H4 (cell line): ENCODE measurements at places on chromosomes 7 and 10.

GRCh38 chr10:28326516-28327490 lies 23.9 kb upstream of the MPP7 start:
- DNase-seq, result peak; percentile 70

DNA sequence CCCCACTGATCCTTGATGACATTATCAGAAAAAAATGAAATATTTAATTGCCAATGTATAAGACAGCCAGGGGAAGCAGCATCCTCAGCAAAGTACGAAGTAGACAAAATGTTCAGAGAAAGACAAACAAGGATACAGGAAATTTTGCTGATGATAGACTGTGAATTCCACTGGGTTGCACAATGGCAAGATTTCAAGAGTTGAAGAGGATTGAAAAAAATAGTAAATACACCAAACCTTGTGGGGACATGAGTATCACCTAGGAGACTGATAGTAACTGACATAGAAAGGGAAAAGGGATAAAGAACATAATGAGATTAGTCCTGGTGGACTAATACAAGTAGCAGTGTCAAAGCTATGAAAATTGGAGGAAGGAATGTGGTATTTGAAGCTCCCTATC lies 16.5 kb downstream of the CNOT4 start:
- no peak for DNase-seq

- peak; percentile 81 for DNase-seq
These were observed 608.1 kb downstream of the TYW1 start for GRCh38 chr7:67604461-67605386.

- DNase-seq, result peak; percentile 43
These were observed 183.7 kb downstream of the SORCS1 start for GRCh38 chr10:106980495-106981451.

- no peak for DNase-seq
These were observed 1.4 kb downstream of the KIN start for GRCh38 chr10:7786430-7786829.

DNA sequence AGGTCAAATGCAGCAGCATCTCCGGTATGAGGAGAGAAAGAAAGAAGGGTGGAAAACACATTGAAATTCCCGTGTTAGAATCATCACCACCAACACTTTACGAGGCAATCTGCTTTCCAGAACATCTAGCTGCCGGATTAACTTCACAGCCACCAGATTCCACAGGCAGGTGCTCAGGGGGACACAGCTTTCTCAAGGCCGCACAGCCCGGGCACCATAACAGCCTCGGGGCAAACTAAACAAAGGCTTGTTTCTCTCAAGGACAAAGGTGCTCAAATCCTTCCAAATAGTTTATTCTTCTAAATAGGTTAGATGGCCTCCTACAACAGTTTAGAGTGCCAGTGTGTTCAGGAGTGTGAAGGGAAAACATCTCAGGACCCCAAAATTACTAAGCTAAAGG lies 156.3 kb downstream of the DIP2C start:
- no peak for DNase-seq

- DNase-seq, result no peak
These were observed 252.2 kb upstream of the PLXNA4 start for GRCh38 chr7:132828502-132828901.
